Stimulated activated naive CD8-positive, alpha-beta T cell treated with anti-CD3 and anti-CD28 coated beads, Interleukin-15, amount 100 ng/mL, for 72 hours (primary cell): ENCODE measurements at places on chromosomes 1 and 21.

DNA sequence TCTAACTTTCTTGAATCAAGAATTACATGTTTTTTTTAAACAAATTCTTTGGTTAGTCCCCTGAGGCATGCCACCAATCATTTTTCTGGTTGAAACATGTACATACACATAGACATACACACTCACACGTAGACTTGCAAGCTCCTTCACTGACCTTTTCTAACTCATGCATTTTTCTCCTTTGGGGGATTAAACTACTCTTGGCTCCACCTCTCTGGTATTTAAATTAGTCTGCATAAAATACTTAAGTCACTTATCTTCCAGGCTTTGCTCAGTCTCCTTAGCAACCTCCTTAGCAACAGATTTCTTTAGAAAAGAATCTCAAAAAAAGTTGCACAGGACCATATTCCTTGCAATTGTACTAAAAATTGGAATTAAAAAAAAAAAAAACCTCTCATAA lies 440.9 kb upstream of the LRRC7 start:
- no peak for DNase-seq

GRCh38 chr1:51583532-51583931 lies 33.4 kb upstream of the OSBPL9 start:
- DNase-seq = no peak

- DNase-seq = no peak
These were observed 937 bp downstream of the CD48 start for GRCh38 chr1:160710517-160711252.

DNA sequence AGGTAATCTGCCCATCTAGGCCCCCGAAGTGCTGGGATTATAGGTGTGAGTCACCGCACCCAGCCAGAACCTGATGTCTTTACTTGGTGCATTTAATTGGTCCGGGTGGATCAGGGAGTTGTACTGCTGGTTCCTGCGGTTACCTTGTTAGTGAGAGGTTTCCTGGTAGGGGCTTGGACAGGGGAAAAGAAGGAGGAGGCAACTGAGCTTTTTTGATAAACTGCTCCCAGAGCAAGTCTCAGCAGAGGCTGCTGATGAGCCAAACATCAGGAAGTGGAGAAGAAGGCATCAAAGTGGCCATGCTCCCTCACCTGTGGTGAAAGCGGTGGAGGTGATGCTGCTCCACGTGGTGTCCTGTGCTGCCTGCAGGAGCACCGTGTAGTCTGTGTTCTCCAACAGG lies 161.5 kb upstream of the KIAA0040 start:
- no peak for DNase-seq

DNA sequence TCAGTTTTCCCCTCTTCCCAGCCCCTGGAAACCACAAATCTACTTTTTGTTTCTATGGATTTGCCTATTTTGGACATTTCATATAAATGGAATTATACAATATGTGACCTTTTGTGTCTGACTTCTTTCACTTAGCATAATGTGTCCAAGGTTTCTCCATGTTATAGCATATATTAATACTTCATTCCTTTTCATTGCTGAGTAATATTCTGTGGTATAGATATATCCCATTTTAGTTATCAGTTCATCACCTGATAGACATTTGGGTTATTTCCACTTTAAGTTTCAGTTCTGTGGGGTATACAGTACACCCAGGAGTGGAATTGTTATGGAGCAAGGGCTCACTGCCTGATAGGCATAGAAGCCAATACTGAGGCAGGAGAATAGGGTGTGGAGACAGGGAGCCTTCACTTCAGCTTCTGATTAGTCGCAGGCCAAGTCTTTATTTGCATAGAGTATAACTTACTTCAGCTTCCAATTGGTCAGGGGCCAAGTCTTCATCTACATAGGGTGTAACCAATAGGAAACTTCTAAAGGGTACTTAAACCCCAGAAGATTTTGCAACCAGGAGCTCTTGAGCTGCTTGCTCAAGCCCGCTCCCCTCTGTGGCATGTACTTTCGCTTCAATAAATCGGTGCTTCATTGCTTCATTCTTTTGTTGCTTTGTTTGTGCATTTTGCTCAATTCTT lies 8.3 kb upstream of the NVL start:
- DNase-seq = no peak
